A549 treated with AZD2906 at 1 μM for 4 hours (cell line): ENCODE measurements at places on chromosomes 1 and 21. TPM values are rescaled to one million over a fixed set of nuclear protein-coding genes. Genes with fewer than 3 reads are reported as not detected.

TMEM269 gene
- total RNA-seq, result 0.05 to 0.22 TPM (median 0.10 TPM) in 5 replicates

HPCAL4 gene
- total RNA-seq, result 0.21 to 0.27 TPM (median 0.23 TPM) in 5 replicates

NBPF8 gene
- 3.8 to 4.5 TPM (median 4.1 TPM) in 5 replicates for total RNA-seq

GON4L gene
- total RNA-seq, result 12.2 to 14.4 TPM (median 13.2 TPM) in 5 replicates

MGST3 gene
- 199 to 233 TPM (median 207 TPM) in 5 replicates for total RNA-seq

CYP4A22 gene
- not detected in 5 replicates for total RNA-seq

RNF19B gene
- 16.6 to 17.7 TPM (median 17.5 TPM) in 5 replicates for total RNA-seq

RGS16 gene
- 0.16 to 0.28 TPM (median 0.22 TPM) in 5 replicates for total RNA-seq

VHLL gene
- not detected in 5 replicates for total RNA-seq

S1PR1 gene
- 0.08 to 0.23 TPM (median 0.20 TPM) in 5 replicates for total RNA-seq

CFAP107 gene
- total RNA-seq, result not detected in 5 replicates

HES2 gene
- 3.1 to 6.0 TPM (median 4.8 TPM) in 5 replicates for total RNA-seq

SPRR1A gene
- total RNA-seq, result not detected in 5 replicates

LIPI gene
- total RNA-seq, result not detected in 5 replicates

SHISAL2A gene
- 0.46 to 0.84 TPM (median 0.50 TPM) in 5 replicates for total RNA-seq

SETDB1 gene
- total RNA-seq, result 20.7 to 23.2 TPM (median 21.6 TPM) in 5 replicates

ZNF593OS gene
- total RNA-seq, result 0.18 to 0.28 TPM in 2 of 5 replicates, not detected in the others

NTNG1 gene
- not detected in 5 replicates for total RNA-seq

GBP5 gene
- total RNA-seq, result 0.05 to 0.06 TPM in 2 of 5 replicates, not detected in the others

FABP3 gene
- not detected in 5 replicates for total RNA-seq

FCRL2 gene
- total RNA-seq, result not detected in 5 replicates

LAPTM5 gene
- 0.25 to 0.38 TPM (median 0.35 TPM) in 5 replicates for total RNA-seq

NR1I3 gene
- total RNA-seq, result 0.07 TPM in 1 of 5 replicates, not detected in the others

GORAB gene
- 6.3 to 7.6 TPM (median 6.5 TPM) in 5 replicates for total RNA-seq

PLA2G2C gene
- total RNA-seq, result not detected in 5 replicates

FMO1 gene
- not detected in 5 replicates for total RNA-seq

SASS6 gene
- total RNA-seq, result 3.4 to 4.5 TPM (median 4.1 TPM) in 5 replicates

LPAR3 gene
- 0.20 to 0.40 TPM (median 0.34 TPM) in 5 replicates for total RNA-seq

OR2L3 gene
- total RNA-seq, result not detected in 5 replicates

LRRC3 gene
- total RNA-seq, result 1.8 to 2.4 TPM (median 2.1 TPM) in 5 replicates

TSPEAR gene
- not detected in 5 replicates for total RNA-seq

LEMD1 gene
- total RNA-seq, result 0.15 TPM in 1 of 5 replicates, not detected in the others

DYRK1A gene
- total RNA-seq, result 10.8 to 15.8 TPM (median 11.8 TPM) in 5 replicates

KLF17 gene
- total RNA-seq, result 0.33 to 0.50 TPM (median 0.46 TPM) in 5 replicates

GPR153 gene
- total RNA-seq, result 4.8 to 7.7 TPM (median 7.4 TPM) in 5 replicates

ATAD3C gene
- not detected in 5 replicates for total RNA-seq

DLGAP3 gene
- total RNA-seq, result 0.10 to 0.32 TPM (median 0.26 TPM) in 5 replicates

DNAI4 gene
- total RNA-seq, result 0.22 to 1.1 TPM (median 0.34 TPM) in 5 replicates

PLCH2 gene
- 0.17 to 0.40 TPM (median 0.31 TPM) in 5 replicates for total RNA-seq

AMY1C gene
- not detected in 5 replicates for total RNA-seq

PCSK9 gene
- total RNA-seq, result 2.0 to 3.3 TPM (median 2.7 TPM) in 5 replicates

YTHDF2 gene
- total RNA-seq, result 52.5 to 58.9 TPM (median 54.2 TPM) in 5 replicates

PEAR1 gene
- total RNA-seq, result 6.2 to 7.7 TPM (median 7.0 TPM) in 5 replicates

HMCN1 gene
- 0.02 to 0.09 TPM (median 0.06 TPM) in 5 replicates for total RNA-seq

TFF2 gene
- not detected in 5 replicates for total RNA-seq

F13B gene
- 0.05 to 0.08 TPM (median 0.07 TPM) in 3 of 5 replicates, not detected in the others for total RNA-seq

GNG4 gene
- total RNA-seq, result 10.4 to 16.4 TPM (median 12.7 TPM) in 5 replicates

OLFM3 gene
- total RNA-seq, result not detected in 5 replicates

CHRM3 gene
- 0.01 to 0.09 TPM (median 0.03 TPM) in 5 replicates for total RNA-seq

SEC16B gene
- total RNA-seq, result 0.62 to 1.3 TPM (median 1.00 TPM) in 5 replicates

WNT4 gene
- total RNA-seq, result 0.12 to 0.45 TPM (median 0.30 TPM) in 5 replicates

FNDC10 gene
- total RNA-seq, result 5.4 to 9.3 TPM (median 8.3 TPM) in 5 replicates

SPATA21 gene
- 0.03 to 0.09 TPM (median 0.05 TPM) in 5 replicates for total RNA-seq

ZNF683 gene
- not detected in 5 replicates for total RNA-seq

SLFNL1 gene
- 0.02 to 0.05 TPM (median 0.05 TPM) in 3 of 5 replicates, not detected in the others for total RNA-seq

LHX4 gene
- 0.32 to 0.46 TPM (median 0.33 TPM) in 5 replicates for total RNA-seq
